ENCODE measurements at places on chromosomes 2 and 18. TPM values are rescaled to one million over a fixed set of nuclear protein-coding genes. Genes with fewer than 3 reads are reported as not detected.
A peak's percentile ranks its signal among the peaks of the same experiment; 100 is the strongest.

GRCh38 chr2:235769046-235769445 is 275.2 kb downstream of the AGAP1 start:
- no peak overlapping the region for H3K27ac ChIP-seq
- peaks cover 19% of the 10 kb centered on the region for H3K4me1 ChIP-seq
- no peaks in the 10 kb centered on the region for H3K27me3 ChIP-seq

GRCh38 chr2:231094736-231095346 is 30.0 kb downstream of the HTR2B start:
- no peaks in the 10 kb centered on the region for H3K4me1 ChIP-seq
- H3K4me3 ChIP-seq = no peak overlapping the region
- H3K36me3 ChIP-seq = no peaks in the 10 kb centered on the region
- H3K27me3 ChIP-seq = no peaks in the 10 kb centered on the region

DNA sequence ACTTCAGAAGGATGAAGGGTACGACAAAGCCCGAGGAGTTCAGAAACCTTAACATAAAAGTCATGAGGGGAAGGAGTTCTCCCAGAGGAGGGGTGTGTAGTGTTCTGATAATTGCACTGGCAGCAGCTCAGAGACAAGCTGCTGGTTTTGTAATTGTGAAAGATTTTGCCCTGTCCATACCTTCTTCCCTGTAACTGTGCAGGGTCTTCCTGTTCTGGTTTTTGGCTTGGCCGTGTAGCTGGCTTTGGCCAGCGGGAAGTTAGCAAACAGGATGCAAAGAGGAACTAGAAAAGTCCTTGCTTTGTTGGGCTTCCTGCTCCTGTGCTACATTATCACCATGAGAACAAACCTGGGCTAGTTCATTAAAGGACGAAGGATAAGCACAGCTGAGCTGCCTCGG is 160.8 kb downstream of the LPIN1 start:
- H3K4me3 ChIP-seq = no peak overlapping the region
- no peak overlapping the region for H3K27ac ChIP-seq
- no peaks in the 10 kb centered on the region for H3K36me3 ChIP-seq
- no peak for DNase-seq
- H3K4me1 ChIP-seq = no peaks in the 10 kb centered on the region
- no peaks in the 10 kb centered on the region for H3K27me3 ChIP-seq

- H3K27ac ChIP-seq = no peak overlapping the region
- H3K4me1 ChIP-seq = peaks cover 41% of the 10 kb centered on the region
- no peaks in the 10 kb centered on the region for H3K27me3 ChIP-seq
- no peaks in the 10 kb centered on the region for H3K36me3 ChIP-seq
- H3K4me3 ChIP-seq = no peak overlapping the region
Observed at GRCh38 chr2:60213865-60214625, 339.4 kb downstream of the BCL11A start.

GRCh38 chr2:12684471-12684936 is 32.2 kb upstream of the TRIB2 start:
- no peaks in the 10 kb centered on the region for H3K36me3 ChIP-seq
- no peak overlapping the region for H3K27ac ChIP-seq
- no peak for DNase-seq
- H3K4me3 ChIP-seq = no peak overlapping the region

- no peak overlapping the region for H3K27ac ChIP-seq
- peak overlapping the region; percentile 60 for H3K4me3 ChIP-seq
- peaks cover 81% of the 10 kb centered on the region for H3K27me3 ChIP-seq
- peak; percentile 94 for DNase-seq
- no peaks in the 10 kb centered on the region for H3K36me3 ChIP-seq
Observed at GRCh38 chr2:170815746-170816503, 762 bp upstream of the GAD1 start.

DNA sequence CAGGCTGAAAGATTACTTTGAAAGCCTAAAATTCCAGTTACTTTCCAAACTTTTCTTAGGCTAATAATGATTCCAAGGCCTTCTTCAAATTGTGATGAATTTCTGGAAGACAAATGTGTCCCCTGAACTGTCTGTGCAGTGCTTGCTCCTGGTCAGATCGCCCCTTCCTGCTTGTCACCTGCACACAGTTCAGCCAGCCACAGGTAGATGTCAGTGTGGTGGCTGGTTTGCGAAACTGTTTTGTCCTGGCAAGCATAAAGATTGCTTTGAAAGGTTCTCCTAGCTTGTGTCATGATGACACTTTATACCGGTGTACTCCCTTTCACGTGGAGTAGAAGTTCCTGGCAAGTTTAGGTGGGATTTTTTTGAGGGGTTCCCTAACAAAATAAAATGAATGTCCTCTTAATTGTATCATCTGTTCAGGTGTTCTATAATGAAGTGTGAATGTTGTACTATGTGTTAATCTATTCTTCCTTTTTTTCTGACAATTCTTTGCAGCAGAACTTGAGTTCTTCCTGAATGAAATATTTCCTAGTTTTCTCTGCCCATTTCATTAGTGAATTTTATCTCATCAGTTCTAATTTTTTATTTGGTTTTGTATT is 298.8 kb downstream of the ZNF407 start:
- H3K27ac ChIP-seq = no peak overlapping the region
- H3K4me3 ChIP-seq = no peak overlapping the region
- no peaks in the 10 kb centered on the region for H3K27me3 ChIP-seq
- DNase-seq = peak; percentile 66
- no peaks in the 10 kb centered on the region for H3K4me1 ChIP-seq
- no peaks in the 10 kb centered on the region for H3K36me3 ChIP-seq

DNA sequence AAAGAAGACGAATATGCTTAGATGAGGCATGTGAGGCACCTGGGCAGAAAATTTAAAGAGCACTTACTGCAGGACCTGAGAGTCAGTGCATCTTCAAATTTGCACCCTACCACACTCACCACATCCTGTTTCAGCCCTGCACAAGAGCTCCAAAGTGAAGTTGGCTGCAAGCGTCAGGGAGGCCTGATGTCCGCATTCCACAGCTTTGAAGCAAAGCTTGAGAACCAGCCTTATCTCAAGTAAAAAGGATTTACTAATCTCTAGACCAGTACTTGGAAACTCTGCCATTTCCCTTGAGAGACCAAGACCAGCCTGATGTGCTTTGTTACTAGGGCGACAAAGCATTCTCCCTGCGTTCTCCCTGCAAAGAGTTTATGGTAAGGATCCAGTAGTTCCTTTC is 3.4 kb upstream of the ASNSD1 start:
- peaks cover 6% of the 10 kb centered on the region for H3K4me1 ChIP-seq
- no peaks in the 10 kb centered on the region for H3K27me3 ChIP-seq
- H3K4me3 ChIP-seq = no peak overlapping the region
- DNase-seq = no peak

DNA sequence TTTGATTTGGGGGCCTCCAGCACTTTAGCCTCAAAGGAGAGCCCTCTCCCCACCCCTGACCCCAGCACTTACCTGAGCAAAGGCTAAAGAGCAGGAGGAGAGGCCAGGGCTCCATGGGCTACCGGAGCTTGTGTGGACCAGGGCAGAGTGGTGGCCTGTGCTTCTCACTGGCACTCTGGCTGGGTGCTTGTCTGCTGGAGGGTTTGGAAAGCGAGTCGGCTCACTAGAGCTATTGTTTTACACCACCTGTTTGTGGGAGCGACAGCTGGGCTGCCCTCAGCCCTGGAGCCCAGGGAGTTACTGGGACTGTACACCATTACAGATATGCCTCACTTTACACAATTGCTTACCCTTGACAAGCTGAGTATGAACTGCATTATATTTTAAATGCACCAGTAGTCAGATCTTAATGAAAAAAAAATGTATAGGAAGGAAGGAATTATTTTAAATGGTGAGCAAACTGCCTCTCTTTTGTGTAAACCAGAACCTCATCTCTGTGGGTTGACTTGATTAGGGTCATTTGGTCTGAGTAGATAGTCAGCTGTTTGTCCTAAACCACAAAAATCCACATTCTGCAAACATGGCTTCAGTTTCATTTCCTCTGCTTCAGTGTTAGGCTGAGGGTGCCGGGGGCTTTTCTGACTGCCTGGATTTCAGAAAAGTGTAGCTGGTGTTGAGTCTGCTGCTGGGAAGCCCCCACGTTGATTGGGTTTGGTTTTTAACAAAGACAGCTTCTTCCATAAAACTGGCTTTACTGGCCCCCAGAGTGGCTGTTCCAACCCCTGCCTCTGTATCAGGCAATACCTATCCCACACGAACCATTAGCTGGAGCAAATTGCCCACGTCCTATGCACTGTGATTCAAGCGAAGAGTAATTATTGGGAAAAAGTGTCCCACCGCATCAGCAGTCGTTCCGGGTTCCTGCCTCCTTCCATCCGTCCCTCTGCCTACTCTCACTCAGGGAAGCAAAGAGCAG is at the start of gene CHRNA1:
CHRNA1 (minus strand) TSS at position 193 of the 976 bp plus-strand sequence; CDS start at position 115, 78 bp downstream.
- no peaks in the 10 kb centered on the region for H3K36me3 ChIP-seq
- H3K27ac ChIP-seq = no peak within 1 kb of the TSS
- H3K4me1 ChIP-seq = peaks cover 14% of the 10 kb centered on the region
- DNase-seq = no peak
- H3K27me3 ChIP-seq = no peaks in the 10 kb centered on the region

DNA sequence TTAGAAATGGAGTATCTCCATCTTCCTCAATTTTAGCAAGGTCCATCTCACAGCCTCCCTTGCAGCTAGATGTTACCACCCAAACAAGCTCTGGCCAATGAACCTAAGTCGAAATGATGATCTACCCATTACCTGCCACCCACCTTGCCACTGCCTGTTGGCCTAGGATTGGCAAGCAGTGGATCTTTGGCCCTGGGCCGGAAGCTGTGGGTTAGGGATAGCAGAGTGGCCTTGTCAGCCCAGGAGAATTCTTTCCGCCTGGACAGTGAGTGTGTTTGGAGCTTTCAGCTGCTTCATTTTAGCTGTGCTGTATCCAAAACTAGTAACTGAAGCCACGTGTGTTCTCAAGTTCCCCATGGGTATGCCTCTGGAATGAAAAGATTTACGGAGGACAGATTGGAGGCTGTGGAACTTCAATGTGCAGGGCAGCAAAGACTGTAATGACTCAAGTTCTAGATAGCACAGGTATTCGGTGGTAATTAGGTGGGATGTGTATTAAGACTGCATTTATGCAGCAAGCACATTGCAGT is 7.7 kb upstream of the PARD6G start:
- H3K4me1 ChIP-seq = no peaks in the 10 kb centered on the region
- H3K27ac ChIP-seq = no peak overlapping the region
- DNase-seq = no peak
- H3K27me3 ChIP-seq = no peaks in the 10 kb centered on the region

DNA sequence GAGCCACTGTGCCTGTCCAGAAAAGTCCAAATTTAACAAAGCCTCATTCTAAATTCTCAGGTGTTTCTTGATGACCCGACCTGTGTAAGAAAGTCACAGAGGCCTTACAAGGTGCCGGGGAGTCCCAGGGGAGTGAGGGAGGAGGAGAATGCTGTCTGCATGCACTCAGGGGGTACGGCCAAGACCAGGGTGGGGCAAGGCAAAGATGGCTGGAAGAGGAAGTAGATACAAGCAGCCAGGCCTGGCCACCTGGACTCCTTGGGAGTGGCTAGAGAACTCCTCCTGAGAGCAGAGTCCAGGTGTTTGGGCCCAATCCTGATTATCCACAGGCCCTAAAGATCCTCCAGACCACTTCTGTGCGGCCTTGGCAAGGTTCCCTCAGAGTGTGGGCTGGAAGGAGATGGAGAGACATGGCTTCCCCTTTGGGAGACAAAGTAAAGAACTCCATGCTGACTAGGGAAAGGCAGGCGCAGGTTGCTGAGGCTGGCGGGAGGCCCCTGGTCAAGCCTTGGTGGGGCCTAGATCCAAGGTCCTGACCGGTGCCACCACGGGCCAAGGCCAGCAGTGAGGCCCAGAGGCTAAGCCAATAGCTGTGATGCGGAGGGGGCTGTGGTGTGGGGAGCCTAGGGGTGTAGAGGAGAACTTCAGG is 74.7 kb downstream of the COPS8 start:
- H3K36me3 ChIP-seq = no peaks in the 10 kb centered on the region
- no peaks in the 10 kb centered on the region for H3K4me1 ChIP-seq
- no peak overlapping the region for H3K4me3 ChIP-seq
- no peak for DNase-seq

- no peaks in the 10 kb centered on the region for H3K27me3 ChIP-seq
- H3K4me3 ChIP-seq = no peak overlapping the region
- no peak overlapping the region for H3K27ac ChIP-seq
- no peaks in the 10 kb centered on the region for H3K4me1 ChIP-seq
- peak; percentile 27 for DNase-seq
- no peaks in the 10 kb centered on the region for H3K36me3 ChIP-seq
Observed at GRCh38 chr2:6845312-6845711, 20.4 kb downstream of the CMPK2 start.

DNA sequence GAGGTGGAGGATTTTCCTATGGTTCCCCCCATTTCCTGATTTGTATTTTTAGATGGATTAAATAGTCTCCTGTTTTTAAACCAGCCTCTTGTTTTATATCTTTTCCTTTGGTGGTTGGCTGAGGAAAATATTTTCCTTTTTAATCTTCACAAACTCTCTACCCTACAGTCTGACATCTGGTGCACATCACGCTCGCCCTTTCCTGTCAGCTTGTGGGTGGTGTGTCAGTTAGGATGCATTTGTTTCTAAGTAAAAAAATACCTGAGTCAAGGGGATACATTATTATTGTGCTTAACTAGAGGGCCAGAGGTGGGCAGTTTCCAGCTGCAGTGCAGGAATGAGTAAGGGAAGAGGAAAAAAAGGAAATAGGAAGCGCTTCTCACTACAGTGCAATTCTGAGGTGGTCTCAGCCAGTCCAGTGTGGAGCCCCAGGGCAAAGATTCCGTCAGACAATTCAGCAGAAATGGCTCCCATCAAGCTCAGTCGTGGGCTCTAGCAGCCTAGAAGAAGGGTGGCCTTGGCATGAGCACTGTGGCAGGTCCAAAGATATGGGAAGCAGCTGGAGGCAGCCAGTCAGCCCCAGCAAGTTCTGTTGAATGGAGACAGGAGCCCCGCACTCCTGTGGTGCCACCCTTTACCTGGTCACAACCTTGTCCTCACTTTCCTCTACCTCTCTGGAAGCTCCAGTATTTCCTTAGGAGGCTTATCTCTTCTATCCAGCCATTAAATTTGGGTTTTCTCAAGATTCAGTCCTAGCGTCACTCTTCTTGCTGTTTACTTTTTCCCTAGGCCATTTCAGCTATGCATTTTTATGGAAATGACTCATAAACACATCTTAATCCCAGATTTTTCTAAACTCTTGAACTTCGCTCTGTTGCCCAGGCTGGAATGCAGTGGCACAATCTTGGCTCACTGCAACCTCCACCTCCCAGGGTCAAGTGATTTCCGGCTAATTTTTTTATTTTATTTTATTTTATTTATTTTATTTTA is 18.5 kb downstream of the SFTPB start:
- no peak for DNase-seq
- H3K36me3 ChIP-seq = peaks cover 3% of the 10 kb centered on the region
- H3K4me3 ChIP-seq = no peak overlapping the region
- no peaks in the 10 kb centered on the region for H3K27me3 ChIP-seq

DNA sequence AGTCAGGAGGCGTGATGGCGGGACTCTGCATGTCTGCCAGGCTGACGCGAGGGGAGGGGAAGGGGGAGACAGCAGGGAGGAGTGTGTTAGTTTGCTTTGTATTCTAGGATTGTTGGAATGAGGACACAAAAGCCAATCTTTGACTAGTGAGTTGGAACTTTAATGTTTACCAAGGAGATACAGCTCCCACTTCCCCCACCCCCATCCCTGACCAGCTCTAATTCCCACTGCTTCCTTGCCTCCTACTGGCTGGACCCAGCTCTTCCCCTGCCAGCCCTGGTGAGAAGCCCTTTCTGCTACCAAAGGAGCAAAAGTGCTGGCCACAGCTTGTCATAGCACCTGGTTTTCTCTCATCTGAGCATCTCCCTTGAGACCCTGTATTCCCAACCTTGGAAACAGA is 84.5 kb downstream of the CELF4 start:
- DNase-seq = peak; percentile 26
- no peak overlapping the region for H3K27ac ChIP-seq
- H3K4me3 ChIP-seq = no peak overlapping the region
- H3K36me3 ChIP-seq = no peaks in the 10 kb centered on the region

Gene PARD6G
- 21.8 TPM for total RNA-seq

Gene RAPGEF4
- total RNA-seq = 1.8 TPM

Gene DPP4
- total RNA-seq = 0.49 TPM

Gene PLEK
- not detected for total RNA-seq

Gene IL36G
- 0.59 TPM for total RNA-seq
